Panc1 (cell line): ENCODE measurements at places on chromosomes 2 and 18. TPM values are rescaled to one million over a fixed set of nuclear protein-coding genes. Genes with fewer than 3 reads are reported as not detected.

Gene KCNJ13
- total RNA-seq: 1.1 TPM

DNA sequence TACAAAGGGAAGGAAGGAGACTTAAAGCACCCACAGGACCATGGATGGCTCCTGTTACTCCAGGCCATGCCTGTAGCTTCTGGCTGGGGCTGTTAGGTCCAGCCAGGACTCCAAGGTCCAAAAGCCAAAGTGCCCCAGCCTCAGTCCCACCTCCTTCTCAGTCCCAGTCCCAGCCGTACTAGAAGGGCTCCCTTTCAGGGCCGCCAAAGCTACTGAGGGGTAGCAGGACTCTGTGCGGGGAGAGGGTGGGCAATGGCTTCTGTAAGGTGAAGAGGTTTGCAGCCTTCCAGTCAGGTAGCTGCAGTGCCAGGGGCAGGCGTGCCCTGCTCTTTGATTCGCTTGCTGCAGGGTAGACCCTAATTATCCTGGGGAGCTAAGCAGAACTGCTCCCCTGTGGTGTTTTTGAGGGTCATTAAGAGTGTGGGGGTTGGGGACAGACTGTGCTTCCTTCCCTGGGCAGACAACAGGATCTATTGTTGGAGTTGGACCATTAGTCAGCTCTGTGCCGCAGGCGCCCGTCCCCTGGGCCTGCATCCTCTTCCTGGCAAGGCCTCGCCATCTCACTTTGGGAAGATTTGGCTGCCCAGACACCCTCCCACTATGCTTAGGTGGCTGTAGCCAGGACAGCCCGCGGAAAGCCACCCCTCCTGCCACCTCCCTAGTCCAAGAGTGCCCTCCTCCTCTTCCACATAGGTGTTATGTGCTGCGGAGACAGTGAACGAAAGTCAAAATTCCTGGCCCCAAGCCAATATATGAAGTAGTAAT lies 118.8 kb downstream of the ZBTB7C start:
- DNase-seq: no peak

Gene ALPI
- not detected for total RNA-seq

GRCh38 chr2:186348200-186348599 lies 137.9 kb upstream of the ZC3H15 start:
- no peak for DNase-seq

DNA sequence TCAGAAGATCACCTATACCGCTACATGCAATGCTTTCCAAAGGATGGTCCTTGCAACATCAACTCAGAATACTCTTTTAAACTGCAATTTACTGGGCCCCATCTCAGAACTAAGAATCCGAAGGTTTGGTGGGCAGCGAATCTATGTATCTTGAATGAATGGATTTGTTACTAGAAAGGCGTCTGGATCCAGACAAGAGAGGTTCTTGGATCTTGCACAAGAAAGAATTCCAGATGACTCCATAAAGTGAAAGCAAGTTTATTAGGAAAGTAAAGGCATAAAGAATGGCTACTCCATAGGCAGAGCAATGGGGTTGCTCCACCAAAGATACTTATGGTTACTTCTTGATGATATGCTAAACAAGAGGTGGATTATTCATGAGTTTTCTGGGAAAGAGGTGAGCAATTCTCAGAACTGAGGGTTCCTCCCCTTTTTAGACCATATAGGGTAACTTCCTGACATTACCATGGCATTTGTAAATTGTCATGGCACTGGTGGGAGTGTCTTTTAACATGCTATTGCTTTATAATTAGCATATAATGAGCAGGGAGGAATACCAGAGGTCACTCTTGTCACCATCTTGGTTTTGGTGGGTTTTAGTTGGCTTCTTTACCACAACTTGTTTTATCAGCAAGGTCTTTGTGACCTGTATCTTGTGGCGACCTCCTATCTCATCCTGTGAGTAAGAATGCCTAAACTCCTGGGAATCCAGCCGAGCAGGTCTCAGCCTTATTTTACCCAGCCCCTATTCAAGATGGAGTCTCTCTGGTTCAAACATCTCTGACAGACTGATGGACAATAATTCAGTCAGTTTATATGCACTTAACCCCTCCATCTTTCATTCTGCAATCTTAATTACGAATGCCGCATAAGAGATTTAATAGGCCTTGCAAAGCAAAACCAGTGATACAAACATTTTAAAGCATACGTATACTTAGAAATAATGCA lies 7.5 kb upstream of the RMDN2 start:
- DNase-seq: no peak

GRCh38 chr2:173568054-173568453 lies 213.4 kb downstream of the CDCA7 start:
- no peak for DNase-seq

GRCh38 chr2:41409328-41409727 lies 638.5 kb upstream of the PKDCC start:
- no peak for DNase-seq

Gene FAM124B
- 0.08 TPM for total RNA-seq

DNA sequence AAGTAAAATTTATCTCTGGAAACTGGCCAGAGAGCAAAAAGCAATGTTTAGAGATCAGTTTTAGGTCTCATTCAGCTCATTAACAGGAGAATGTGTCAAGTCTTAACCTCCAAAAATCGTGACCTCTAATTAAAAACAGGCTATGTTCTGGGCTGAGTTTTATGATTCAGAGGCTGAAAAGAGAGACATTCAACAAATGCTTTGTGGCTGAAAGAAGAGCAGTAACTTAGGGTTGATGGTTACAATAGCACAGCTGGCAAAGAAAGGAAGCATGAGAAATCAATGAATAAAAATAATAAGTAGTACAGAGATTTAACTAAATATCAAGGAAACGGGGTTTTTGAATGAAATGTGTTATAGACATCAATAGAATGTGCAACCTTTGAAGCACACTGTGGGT lies 13.1 kb downstream of the TGIF1 start:
- DNase-seq: no peak

GRCh38 chr2:190909680-190910079 lies 29.1 kb downstream of the GLS start:
- DNase-seq: no peak

DNA sequence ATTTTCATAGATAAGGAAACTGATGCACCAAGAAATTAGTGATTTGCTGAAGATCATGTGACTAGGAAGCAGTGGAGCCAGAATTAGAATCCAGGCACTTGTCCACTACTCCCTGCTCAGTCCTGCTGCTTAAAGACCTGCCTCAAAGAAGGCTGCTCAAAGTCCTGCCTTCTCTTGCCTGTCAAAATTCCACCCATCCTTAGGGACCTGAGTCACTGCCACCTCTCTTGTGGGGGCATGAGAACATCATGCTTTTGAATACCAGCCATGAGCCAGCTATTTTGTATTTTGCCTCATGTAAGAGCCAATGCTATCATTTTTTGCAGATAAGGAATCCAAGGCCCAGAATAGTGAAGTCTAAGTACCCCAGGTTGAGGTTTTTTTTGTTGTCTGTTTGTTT lies 47.1 kb downstream of the DDX1 start:
- DNase-seq: no peak

DNA sequence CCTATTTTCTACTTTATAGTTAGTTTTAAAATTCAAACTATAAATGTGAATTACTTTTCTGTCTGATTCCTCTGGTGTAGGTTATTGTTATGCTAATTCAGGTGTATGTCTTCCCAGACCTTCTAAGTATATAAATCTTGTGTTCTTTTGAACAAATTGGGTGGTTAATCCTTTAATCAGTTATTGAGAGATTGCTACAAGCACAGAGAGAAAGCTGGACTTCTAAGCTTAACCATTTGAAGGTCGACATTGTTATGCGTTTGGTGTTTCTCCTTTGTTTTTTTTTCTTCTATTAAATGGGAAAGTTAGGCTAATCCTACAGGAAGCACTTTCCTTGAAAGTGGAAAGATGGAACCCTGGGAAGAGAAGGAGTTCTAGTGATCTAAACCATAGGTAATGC lies 592.6 kb downstream of the SLC4A3 start:
- DNase-seq: no peak

DNA sequence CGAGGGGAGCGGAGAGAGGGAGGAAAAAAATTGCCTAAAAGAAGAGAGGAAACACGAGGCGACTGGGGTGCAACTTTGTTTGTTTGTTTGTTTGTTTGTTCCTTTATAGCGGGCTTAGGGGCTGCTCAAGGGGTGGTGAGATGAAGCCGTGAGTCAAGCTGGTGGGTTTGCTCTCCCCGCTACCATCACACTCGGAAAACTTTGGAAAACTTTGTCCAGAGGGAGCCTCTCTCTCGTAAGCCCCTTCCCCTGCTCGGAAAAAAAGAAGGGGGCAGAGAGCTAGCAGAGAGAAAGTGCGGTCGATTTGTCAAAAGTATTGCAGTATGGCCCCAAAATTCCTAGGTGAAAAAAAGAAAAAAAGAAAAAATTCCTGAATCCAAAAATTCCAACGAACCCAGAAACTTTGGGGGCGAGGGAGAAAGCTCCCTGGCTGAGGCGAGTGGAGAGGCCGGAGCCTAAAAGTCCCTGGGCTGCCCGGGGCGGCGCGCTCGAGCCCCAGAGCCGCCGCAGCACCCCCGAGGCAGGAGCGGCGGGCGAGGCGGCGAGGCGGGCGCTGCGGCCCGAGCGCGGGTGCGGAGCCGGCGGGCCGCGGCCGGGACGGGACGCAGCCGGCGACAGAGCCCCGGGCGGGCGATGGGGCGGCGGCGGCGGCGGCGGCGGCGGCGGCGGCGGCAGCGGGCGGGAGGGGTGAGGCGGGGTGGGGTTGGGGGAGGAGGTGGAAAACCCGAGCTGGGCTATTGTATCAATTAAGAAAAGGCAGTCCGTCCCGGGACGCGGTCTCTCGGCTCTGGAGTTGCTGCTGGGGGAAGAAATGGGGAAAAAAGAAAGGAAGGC lies 558 bp upstream of the CYP26B1 start:
- DNase-seq: no peak

- no peak for DNase-seq
These were observed 152.9 kb downstream of the LPIN1 start for GRCh38 chr2:11899264-11899818.

GRCh38 chr18:44520981-44521667 lies 159.6 kb upstream of the SETBP1 start:
- no peak for DNase-seq

Gene OST4
- total RNA-seq: 219 TPM

Gene GAREM2
- 12.4 TPM for total RNA-seq

DNA sequence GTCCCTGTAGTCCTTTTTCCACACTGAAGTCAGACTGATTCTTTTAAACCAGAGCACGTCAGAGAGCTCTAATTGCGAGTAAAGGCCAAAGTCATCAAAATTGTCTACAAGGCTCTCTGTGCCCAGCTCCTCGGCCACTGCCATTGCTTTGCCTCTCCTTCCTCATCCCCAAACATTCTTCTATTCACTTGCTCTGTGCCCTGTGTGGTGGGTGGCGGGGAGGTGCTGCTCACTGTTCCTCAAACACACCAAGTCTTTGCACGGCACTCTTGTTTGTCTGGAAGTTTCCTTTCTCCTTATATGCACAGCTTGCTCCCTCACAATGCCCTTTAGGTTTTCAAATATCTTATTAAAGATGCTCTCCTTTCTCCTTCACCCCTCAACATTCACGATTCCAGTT lies 100.1 kb upstream of the FSHR start:
- no peak for DNase-seq

Gene RAB1A
- total RNA-seq: 128 TPM

Gene ABCB11
- 0.05 TPM for total RNA-seq

- no peak for DNase-seq
These were observed 531.2 kb downstream of the NYAP2 start for GRCh38 chr2:225930687-225931086.

Gene SCG2
- total RNA-seq: 1.7 TPM

DNA sequence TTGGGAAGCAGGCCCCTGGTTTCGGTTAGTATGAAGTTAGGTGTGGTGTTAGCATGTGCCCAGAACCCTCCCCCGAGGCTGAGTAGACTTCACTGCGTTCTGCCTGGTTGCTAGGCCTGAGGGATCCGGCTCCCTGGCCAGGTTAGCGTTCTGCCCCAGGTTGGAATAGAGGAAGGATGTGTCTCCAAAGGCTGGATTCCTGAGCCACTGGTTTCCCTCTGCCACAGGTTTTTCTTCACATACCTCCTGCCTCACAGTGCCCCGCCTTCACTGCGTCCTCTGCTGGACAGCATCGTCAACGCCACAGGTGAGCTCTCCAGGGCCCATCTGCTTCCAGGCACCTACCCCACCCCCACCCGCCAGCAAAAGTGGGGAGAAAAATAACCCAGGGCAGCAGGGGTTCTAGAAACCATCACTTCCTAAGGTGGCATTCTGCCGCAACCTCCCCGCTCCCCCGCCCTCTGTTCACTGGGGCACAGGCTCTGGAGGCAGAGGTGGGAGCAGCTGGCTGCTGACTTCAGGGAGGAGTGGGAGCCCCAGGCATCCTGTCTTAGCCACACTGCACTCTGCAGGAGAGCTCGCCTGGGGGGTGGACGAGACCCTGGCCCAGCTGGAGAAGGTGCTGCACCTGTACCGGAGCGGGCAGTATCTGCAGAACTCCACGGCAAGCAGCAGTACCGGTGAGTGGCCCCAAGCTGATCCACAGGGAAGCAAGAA lies 7.1 kb downstream of the PKDCC start:
- no peak for DNase-seq

Gene TTC32
- 12.7 TPM for total RNA-seq

DNA sequence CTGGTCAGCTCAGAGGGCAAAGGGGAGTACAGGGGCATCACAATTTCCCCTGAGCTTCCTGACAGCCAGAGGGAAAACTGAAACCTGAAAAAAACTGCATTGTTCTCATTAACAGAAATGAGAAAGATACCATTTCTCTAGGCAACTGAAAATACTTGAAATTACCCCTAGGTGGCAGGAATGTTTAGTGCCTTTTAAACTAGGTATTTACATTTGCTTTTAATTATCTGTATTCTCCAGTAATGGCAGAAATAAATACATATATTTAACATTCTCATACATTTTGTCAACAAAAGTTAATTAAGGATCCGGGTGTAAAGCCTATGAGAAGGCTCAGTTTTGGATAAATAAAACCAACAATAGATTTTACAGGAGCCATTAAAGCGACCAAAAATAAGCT lies 34.5 kb downstream of the RPL31 start:
- no peak for DNase-seq

- DNase-seq: no peak
These were observed 96.3 kb upstream of the TANK start for GRCh38 chr2:161063946-161064306.

Gene UPP2
- not detected for total RNA-seq

- no peak for DNase-seq
These were observed 62.1 kb downstream of the COBLL1 start for GRCh38 chr2:164779383-164780057.

Gene ADD2
- 0.26 TPM for total RNA-seq

- no peak for DNase-seq
These were observed 749.6 kb upstream of the VRK2 start for GRCh38 chr2:57296795-57297517.

Gene MYO5B
- 0.31 TPM for total RNA-seq

DNA sequence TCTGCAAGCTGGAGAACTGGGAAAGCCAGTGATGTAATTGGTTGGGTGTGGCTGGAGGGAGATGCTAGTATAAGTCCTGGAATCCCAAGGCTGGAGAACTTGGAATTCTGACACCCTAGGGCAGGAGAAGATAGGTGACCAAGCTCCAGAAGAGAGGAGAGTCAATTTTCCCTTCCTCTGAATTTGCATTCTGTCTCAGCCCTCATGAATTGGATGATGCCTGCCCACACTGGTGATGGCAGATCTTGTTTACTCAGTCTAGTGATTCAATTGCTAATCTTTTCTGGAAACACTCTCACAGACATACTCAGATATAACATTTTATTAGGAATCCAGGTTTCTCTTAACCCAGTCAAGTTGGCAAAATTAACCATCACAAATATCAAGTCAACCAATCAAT lies 287.2 kb downstream of the RDH14 start:
- DNase-seq: no peak
